ENCODE measurements at places on chromosomes 16 and 17.

DNA sequence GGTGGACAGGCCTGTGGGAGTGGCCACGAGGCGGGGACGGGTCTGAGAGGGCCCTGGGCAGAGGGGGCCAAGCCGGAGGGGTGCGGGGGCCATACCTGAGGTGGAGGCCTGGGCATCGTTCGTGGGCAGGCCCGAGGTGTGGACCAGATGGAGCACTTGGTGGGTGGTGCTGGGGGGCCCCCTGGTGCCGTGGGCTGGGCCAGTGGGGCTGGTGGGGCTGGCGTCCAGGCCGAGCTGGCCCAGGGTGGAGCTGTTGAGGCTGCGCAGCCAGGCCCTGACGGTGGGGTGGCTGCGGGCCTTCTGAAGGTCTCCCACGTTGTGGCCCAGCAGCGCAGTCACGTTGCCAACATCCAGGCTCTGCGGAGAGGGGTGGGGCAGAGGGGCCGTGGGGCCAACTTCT is 9.4 kb downstream of the MSLN start:
- DNase-seq, result no peak

GRCh38 chr16:21163576-21163975 is 5.1 kb downstream of the LDAF1 start:
- DNase-seq, result no peak

- no peak for DNase-seq
Measured at GRCh38 chr16:76913046-76913445, 277.9 kb upstream of the MON1B start.

- no peak for DNase-seq
Measured at GRCh38 chr16:26263406-26263805, 571.6 kb downstream of the HS3ST4 start.

DNA sequence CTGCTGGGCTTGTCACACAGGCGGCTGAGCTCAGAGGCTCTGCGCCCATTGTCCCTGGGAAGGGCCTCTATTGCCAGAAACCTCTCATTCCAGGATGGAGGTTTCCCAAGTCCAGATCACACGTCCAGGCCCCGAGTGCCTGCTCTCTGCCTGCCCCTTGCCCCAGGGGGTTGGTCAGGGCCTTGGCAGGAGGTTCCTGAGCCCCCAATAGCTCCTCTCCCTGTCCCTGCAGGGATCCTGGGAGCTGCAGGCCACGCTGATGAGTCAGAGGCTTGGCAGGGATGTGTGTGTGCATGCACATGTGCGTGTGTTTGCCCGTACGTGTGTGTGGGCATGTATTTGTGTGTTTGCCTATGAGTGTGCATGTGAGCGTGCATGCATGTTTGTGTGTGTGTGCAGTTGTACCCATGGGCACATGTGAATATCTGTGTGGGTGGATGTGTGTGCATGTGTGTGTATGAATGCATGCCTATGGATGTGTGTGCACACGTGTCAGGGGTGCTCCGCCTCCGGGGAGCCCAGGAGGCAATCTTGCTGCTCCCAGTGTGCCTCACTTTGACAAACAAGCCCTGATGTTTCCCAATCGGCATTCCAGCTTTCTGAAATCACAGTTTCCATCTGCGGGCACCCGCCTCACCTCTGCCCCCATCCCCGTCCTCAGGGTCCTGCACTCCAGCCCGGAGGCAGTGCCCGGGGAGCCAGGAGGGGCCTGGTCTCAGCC is 98.4 kb upstream of the GSE1 start:
- no peak for DNase-seq

DNA sequence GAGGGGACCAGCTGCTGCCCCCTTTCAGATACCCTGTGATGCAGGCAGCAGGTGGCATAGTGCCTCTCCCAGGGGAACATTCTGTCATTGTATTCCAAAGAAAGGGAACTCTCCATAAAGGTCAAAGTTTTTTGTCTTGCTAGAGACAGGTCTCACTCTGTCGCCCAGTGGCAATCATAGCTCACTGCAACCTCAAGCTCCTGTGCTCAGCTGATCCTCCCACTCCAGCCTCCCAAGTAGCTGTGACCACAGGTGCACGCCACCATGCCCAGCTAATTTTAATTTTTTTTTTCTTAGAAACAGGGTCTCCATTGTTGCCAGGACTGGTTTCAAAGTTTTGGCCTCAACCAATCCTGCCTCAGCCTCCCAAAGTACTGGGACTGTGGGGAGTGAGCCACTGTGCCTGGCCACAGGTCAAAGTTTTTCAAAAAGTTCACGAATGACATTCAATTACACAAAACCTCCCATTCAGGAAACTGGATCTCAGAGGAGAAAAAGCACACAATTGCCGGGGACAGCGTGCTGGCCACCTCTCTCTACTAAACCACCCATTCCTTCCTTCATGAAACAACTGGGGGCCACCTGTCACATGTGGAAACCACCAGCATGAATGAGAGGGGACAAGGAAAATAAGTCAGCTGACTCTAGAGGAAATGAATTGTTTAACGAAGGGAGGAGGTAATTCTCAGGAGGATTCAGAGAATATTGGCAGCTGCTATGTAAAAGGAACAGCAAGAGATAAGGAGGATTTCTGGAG is 80.0 kb downstream of the MARCHF10 start:
- DNase-seq, result no peak

DNA sequence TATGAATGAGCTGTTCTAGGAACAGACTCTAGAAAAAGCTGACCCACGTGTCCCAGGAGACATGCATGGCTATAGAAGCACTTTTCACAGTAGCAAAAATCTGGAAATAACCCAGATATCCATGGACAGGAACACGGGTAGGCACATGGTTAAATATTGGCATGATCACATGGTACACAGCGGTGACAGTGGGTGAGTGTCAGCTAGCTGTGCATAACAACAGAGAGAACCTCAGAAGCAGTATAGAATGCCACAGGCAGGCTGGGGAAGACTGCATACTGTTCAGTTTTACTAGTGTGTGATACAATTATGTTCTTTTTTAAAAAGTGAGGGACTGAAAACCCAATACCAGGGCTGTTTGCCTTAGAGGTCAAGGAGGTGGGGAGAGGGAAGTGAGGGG is 31.4 kb downstream of the EPN2 start:
- no peak for DNase-seq

- DNase-seq, result no peak
Measured at GRCh38 chr16:20344611-20345010, 7.9 kb downstream of the UMOD start.

- no peak for DNase-seq
Measured at GRCh38 chr16:5066511-5066910, 755 bp upstream of the C16orf89 start.

- DNase-seq, result no peak
Measured at GRCh38 chr17:9922012-9922848, 17.2 kb upstream of the RCVRN start.

DNA sequence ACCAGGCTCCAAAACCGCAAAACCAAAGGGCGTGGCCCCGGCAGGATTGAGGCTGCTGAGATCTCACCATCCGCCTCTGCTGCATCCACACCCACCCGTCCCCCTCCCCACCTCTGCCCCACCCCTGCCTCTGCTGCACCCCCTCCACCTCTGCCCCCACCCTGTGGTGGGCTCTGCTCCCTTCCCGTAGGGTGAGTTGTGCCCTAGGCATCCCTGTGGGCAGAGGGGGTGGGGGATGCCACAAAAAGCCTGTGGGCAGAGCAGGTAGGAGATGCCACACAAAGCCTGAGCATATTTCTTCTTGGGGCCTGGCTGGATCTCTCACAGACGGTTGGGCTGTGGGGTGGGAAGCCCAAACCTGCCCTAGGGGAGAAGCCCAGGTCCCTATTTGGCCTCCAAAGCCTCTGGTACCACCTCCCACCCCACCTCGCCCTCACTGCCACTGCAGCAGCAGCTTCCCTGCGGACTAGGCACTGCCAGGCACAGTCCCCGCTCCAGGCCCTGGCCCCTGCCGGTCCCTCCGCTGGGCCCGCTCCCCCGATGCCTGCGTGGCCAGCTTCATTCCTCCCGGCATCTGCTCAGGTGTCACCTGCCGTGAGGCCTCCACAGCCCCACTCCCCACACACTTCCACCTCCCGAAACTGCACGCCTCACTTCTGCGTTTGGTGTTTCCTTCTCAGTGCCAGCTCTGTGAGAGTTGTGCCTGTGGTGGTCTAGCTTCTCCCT is 11.3 kb upstream of the PABPN1L start:
- DNase-seq, result no peak

DNA sequence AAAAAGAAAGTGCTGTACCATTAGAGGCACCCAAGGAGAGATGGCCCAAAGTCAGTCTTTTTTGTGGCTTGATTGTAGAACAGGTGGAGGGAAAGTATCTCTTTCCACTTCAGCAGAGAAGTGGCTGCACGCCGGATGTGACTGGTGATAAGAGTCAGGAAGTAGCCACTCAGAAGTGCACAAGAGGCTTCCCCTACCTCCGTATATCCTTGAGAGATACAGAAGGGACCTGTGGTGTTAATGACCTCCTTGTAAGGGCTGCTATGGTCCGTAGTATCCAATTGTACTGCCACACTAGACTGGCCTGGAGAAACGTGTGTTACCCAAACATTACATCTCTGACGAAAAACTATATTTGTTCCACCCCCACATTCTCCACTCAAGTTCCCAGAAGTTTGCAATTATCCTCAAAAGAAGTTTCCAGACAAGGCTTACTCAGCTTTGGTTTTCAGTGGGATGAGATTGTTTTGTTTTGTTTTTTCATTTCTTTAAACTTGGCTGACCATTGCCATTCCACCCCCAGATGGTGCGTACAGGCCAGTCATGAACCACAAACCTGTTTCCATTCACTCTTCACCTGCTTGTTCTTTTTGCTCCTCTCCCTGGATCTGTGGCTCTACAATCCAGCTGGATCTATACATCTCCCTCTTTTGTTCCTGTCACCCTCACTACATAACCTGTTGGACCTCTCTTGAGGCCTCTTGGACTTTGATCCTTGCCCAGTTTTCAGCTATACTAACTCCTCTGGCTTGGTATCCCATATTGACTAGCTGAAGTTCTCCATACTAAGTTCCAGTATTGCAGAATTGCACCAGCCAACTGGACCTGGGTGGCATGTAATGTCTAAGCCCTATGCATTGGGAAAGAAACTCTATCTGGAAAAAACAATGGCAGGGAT is 20.7 kb upstream of the MED13 start:
- no peak for DNase-seq

GRCh38 chr17:32348483-32348800 is 1.5 kb upstream of the ZNF207 start:
- no peak for DNase-seq

- DNase-seq, result no peak
Measured at GRCh38 chr17:16075949-16076348, 76.3 kb downstream of the TTC19 start.

DNA sequence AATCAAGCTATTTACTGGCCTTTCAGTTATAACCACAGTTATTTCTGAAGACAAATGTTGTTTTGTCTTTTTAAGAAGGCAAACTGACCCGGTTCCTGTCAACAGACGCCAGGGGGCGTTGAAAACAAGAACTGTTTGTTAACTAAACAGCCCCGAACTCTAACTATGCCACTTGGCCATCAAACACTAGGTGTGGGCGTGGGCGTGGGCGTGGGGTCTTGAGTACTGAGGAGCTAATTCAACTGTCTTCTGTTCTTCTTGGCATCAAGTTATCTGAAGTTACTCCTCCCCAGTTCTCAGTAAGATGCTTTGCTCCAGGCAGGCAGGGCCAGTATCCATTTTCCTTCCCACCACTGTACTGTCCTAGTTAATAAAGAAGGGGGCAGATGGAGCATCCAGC is 63.3 kb upstream of the MTMR4 start:
- DNase-seq, result no peak

DNA sequence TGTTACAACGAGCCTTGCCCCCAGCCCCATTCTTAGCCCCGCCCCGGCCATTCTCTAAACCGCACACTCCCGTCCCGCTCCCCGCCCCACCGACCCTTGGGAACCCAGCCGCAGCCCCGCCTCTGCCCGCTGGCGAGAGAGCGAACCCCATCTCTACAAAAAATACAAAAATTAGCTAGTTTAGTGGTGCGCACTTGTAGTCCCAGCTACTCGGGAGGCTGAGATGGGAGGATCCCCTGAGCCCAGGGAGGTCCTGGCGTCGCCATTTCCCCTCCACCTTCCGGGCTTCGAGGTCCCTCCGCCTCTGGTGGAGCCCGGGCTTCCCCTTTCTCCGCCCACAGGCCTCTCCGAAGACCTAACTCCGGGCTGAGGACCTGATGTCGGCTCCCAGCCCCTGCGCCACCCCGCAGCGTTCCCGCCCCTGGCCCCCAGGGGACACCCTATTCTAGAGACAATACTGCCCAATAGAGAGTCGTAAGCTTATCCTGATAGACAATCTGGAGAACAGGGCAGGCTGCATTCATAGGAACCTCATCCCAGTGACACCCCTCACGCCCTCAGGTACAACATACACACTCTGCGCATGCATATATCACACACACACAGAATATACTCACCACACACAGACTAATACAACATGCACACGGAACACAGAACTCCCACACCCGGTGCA is 480 bp upstream of the PROCA1 start:
- DNase-seq, result no peak

DNA sequence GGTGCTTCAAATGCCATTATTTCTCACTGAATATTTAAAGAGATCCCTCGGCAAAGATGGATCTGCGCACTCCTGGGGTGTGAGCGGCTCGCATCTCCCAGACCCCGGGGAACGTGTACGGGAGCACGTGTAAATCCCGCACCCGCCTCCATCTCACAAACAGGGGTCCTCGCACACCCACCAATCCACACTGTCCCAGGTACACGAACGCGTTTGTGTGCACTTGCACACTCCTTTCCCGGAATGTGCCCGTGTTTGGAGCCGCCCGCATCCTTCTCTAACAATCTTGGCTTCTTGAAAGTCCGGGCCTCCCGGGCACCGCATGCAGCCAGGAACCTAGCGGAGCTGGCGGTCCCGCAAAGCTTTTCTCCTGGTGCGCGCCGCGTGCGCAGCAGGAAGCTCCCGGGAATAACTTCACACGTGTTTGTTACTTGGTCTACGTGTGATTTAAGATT is 2.5 kb upstream of the SALL1 start:
- no peak for DNase-seq

DNA sequence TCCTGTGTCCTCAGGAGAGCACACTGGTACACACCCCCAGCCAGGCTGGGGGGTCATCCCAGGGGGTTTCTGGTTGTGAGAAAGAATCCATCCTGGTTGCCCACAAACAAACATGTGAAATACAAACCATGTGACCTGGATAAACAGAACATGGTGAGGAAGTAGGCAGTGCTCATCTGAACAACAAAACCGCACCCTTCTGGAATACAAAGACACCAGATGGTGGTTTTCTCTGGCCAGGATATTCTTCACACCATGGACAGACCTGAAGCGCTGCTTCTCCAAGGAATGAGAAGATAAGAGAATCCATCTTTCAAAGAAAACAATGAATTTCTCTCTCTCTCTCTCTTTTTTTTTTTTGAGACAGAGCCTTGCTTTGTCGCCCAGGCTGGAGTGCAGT is 302.3 kb downstream of the SLC39A11 start:
- DNase-seq, result no peak

DNA sequence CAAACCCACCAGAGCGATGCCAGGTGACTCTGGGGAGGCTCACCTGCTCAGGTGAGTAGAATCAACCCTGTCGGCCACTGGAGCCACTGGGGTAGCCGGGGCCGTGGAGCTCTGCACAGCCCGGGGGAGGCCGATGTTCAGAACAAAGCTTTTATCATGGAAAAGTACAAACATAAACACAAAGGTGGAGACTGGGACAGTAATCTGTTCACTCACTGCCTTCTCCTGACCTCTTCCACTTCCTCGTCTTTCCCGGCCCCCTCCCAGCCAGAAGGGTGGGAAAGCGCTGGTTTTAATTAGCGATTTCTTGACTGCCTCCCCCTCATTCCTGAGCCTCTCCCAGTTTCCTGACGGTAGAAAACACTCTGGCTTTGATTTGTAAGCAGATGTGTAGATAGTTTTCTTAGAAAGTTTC is 9.8 kb upstream of the TEX19 start:
- DNase-seq, result no peak
